ENCODE measurements at places on chromosomes 3 and 15. TPM values are rescaled to one million over a fixed set of nuclear protein-coding genes. Genes with fewer than 3 reads are reported as not detected.

Gene CPOX
- total RNA-seq = 21.0 TPM

Gene ELL3
- 1.4 TPM for total RNA-seq

Gene IMPG2
- not detected for total RNA-seq

Gene GABRR3
- not detected for total RNA-seq
